ENCODE measurements at places on chromosomes 1 and 21.

DNA sequence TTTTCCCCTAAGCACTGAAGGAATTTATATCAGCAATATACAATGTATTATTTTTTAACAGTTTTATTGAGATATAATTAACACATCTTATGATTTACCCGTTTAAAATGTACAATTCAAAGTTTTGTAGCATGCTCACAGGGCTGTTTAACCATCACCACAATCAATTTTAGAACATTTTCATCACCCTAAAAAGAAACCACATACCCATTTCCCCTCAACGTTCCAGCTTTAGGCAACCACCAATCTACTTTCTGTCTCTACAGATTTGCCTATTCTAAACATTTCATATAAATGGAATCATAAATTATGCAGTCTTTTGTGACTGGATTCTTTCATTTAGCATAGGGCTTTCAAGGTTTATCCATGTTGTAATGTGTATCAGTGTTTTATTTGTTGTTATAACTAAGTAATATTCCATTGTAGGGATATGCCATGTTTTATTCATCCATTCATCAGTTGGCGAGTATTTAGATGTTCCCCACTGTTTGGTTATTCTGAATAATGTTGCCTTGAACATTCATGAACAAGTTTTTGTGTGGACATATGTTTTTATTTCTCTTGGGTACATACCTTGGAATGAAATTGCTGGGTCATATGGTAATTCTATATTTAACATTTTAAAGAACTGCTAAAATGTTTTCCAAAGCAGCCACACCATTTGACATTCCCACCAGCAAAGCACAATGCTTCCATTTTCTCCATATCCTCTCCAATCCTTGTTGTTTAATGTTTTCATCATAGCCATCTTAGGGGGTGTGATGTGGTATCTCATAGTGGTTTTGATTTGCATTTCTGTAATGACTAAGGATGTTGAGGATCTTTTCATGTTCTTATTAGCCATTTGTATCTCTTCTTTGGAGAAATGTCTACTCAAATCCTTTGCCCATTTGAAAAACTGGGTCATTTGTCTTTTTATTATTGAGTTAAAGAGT is 188.5 kb downstream of the TM2D1 start:
- no peak for DNase-seq

- DNase-seq: no peak
Observed at GRCh38 chr1:179091691-179092165, 9.9 kb downstream of the TOR3A start.

GRCh38 chr1:23567996-23568607 is 8.8 kb upstream of the ID3 start:
- DNase-seq: no peak

- DNase-seq: no peak
Observed at GRCh38 chr1:214864896-214865688, 217.4 kb upstream of the KCNK2 start.

GRCh38 chr1:8161546-8162105 is 135.5 kb upstream of the ERRFI1 start:
- DNase-seq: no peak

DNA sequence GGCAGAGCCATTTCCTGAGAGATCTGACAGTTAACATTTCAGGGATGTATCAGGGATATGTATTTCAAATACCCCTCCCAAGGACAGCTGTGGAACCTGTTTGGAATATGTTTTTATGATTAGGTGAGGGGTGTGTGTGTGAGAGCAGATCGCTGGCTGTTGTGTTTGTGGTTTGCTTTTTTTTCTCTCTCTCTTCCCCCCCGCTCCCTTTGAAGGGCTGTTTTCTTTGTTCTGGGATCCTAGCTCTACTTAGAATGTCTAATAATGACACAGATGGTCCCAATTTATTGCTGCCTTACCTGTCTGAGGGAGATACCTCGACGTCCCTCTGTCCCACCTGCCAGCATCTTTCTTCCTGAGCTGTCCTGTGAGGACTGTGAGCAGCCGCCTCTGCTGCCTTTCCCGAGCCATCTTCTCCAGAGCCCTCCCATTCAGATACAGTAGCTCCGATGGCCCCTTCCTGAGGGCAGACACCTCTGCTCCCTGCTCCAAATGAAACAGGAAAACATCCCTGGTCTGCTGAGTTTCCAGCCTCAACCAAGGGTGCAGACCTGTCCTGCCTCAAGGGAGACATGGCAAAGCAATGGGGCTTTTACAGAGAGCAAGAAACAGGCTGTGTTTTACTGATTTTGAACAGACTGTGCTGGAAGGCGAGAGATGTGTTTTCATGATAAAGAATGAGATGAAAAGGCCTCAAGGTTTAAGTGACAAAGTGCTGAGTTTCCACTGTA is 138.0 kb upstream of the TNR start:
- DNase-seq: no peak

GRCh38 chr1:50700214-50700613 is 259.9 kb downstream of the FAF1 start:
- no peak for DNase-seq

- DNase-seq: no peak
Observed at GRCh38 chr1:192489047-192489446, 86.5 kb upstream of the RGS1 start.

GRCh38 chr21:38417726-38418125 is 80.6 kb downstream of the ERG start:
- no peak for DNase-seq

DNA sequence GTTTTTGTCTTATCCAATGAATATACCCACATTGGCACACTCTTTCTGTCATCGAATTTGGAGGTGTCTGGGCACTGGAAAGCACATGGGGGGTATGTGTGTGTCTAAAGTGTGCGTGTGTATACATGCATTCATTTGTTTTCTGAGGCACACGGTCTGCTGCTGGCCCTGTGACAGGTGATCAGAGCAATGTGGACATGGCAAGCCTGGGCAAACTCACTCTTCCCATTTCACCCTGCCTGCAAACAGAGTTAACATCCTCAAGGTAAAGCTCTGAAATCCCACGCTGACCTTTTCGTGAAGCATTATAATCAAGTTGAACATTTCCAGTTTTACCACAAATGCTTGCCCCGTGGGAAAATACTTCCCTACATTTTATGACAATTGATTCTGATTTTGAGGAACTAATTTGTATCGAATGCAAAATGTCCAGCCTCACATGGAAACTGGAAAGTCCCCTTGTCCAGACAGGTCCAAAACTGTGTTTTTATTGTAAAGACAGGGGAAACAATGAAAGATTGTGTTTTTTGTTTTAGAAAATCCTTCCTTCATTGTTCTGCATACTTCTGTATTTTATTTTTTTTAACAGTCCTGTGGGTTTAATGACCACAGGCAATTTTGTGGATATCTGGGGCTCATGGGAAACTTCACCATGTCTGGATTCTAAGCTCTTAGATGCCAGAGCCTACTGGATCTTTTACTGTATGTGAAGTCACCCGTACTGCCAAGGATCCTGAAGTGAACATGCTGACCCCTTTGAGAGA is 160.9 kb downstream of the PBX1 start:
- no peak for DNase-seq

- no peak for DNase-seq
Observed at GRCh38 chr1:197374428-197374827, 106.4 kb downstream of the CRB1 start.

DNA sequence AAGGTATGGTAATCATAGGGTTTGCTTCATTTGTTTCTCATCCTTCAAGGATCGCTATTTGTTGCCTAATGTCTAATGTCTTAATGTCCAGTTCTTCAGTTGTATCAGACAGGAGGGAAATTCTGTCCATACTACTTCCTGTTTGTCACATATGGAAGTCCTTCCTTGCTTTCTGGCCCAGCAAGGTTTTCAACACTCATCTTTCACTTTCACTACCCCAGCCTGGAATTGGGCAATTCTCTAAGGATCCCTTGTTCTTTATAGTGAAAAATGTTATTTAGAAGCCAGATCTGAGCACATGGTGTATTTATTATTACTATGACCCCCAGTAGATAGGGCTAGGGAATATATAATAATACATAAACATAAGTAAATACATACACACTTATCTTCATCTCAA is 50.6 kb upstream of the SLC35A3 start:
- DNase-seq: no peak

- DNase-seq: peak; percentile 90
Observed at GRCh38 chr1:228101994-228102790, 933 bp downstream of the C1orf35 start.

DNA sequence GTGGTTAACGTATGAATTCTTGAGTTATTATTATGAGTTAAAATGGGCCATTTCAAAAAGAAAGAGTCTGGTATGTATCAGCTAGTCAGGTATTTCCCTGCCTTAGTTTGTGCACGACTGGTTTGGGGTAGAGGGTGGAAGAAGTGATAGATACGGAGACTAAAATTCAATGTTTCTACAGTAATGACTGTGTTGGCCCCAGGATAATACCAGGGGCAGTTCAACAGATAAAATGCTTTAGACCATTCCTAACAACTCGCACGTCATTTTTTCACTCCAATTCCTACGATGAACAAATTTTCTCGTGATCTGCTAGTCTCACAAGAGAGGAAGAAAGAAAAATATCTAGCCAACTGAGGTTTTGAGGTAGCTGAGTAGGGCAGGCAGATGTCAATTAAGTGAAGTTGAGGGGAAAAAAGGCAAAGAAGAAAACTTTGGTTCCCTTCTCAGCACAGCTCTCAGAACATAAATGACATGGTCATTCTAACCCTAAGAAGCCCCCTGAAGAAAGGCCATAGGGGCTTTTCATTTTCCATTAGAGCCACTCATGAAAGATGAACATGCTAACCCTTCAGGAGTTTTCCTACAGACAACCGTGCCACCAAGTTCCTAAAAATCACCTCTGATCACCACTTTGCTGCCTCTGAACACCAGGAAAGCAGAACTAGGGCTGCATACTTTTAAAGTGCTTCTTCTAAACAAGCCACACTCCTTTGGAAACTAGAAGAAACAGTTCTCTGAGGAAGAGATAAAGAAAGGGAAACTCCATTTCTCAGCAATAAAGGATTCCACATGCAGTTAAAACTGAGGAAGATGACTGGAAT is 5.6 kb downstream of the MCOLN2 start:
- no peak for DNase-seq

GRCh38 chr1:22444856-22445255 is 6.8 kb upstream of the ZBTB40 start:
- no peak for DNase-seq

GRCh38 chr1:54742282-54742681 is 22.0 kb downstream of the PARS2 start:
- DNase-seq: no peak

- DNase-seq: no peak
Observed at GRCh38 chr1:226921504-226921903, 18.6 kb upstream of the COQ8A start.

DNA sequence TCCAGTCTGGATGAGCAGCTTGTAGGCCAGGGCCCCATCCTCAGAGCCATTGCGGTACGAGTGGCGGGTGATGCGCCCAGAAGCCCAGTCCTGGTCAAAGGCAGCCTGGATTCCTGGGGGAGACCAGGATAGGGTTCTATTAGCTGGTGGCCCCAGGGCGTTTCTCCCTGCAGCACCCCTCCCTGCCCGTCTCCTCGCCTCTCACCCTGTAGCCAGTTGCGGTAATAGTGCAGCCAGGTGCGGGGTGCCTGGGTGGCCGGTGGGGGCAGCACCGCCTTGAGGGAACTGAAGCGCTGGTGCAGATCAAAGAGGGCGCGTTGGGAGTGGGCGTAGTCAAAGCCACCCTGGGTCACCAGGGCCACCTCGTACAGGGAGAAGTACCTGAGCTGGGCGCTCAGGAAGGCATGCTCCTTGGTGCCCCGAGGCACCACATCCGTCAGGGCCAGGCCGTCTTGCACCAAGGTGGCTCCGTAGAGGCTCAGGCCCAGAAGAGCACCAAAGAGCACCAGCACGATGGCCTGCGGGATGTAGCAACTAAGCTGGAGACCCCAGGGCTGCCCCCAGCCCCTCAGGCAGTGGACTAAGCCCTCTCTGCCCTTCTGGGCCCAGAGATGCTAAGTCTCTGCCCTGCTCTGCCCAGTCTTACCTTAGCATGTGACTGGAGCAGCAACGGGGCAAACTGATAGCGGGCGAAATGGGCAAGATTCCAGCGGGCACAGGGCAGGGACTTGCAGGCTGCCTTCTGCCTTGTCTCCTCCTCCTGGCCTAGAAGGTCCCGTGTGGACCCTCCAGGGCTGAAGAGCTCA is 15.7 kb downstream of the PTCH2 start:
- DNase-seq: peak; percentile 74

- DNase-seq: no peak
Observed at GRCh38 chr1:25688390-25689119, 72.0 kb downstream of the MAN1C1 start.

- DNase-seq: peak; percentile 69
Observed at GRCh38 chr1:2611031-2611501, 21.8 kb downstream of the MMEL1 start.

All from spleen (tissue), 13 donors.